NCI-H146 (cell line): ENCODE measurements at places on chromosomes 6 and 20.

- DNase-seq = no peak
These were observed 137.8 kb downstream of the CENPW start for GRCh38 chr6:126477678-126478077.

DNA sequence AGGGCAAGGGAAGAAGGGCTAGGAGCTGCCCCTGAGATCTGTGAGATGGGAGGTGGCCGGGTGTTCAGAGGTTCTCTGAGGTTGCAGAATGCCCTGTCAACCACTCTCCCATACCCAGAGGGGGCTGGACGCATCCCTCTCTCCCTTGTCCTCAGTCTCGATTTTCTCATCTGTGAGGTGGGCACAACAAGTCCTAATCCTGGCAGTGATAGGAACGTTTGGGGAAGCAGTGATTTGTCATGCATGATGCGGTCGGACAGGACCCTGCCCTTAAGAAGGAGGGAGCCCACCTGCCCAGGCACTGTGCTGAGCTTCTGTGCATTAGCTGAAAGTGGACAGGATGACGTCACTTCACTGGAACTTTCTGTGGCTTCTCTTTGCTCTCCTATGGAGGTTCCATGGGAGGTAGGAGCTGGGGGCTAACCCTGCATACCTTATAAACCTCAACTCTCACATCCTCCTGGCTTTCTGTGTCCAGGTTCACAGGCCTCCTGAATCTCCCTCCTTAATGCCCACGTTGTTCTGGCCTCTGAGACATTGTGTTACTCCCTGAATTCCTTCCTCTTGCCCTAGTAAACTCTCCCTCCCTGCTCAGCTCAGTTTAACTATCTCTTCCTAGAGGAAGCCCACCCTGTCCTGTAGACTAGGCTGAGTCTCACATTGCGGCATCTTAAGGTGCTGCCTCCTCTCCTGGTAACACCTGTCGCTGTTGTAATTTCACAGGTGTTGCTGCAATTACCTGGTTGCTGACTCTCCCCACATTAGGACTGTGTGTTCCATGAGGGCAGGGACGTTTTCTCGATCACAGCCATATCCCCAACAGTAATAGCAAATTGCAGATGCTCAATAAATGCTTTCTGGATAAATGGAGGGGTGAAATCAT lies 30.1 kb upstream of the CSNK2A1 start:
- DNase-seq = peak; percentile 18

GRCh38 chr6:127446356-127446755 lies 12.8 kb downstream of the KIAA0408 start:
- DNase-seq = no peak

- no peak for DNase-seq
These were observed 22.2 kb downstream of the CHMP4B start for GRCh38 chr20:33833333-33833732.

- DNase-seq = no peak
These were observed 311.9 kb upstream of the PRDM1 start for GRCh38 chr6:105774247-105774646.

DNA sequence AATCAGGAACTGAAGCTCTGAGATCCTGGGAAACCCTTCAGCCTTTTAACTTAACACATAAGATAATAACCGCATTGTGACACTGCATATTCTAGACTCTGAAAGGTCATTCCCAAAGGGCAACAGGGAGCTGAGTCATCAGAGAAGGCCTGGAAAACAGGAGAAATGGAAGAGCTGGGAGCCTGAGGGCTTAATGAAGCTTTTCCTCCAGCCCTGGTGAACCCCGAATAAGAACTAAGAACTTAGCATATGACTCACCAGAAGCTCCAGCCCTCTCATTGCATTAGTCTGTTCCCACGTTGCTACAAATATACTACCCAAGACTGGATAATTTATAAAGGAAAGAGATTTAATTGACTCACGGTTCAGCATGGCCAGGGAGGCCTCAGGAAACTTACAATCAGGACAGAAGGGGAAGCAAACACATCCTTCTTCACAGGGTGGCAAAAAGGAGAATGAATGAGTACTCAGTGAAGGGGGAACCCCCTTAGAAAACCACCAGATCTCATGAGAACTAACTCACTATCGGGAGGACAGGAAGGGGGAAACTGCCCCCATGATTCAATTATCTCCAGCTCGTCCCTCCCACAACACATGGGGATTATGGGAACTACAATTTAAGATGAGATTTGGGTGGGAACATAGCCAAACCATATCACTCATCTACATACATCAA lies 648.5 kb downstream of the TFAP2A start:
- DNase-seq = no peak

DNA sequence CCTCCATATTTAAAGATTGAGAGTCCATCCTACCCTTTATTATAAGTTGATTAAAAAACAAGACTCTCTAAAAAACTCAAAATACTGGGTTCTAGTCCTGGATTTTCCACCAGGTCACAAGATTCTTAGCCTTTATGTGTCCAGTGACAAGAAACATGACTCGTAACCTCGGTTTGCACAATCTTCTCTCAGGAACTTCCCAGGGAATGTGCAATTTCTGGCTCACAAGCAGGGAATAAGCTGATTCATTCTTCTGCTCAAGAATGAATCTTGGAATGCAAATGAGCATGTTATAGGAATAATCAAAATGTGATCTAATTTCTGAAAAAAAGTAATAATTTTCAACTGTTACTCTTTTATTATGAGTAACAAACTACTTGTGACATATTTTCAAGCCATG lies 45.1 kb downstream of the OGFRL1 start:
- DNase-seq = no peak

DNA sequence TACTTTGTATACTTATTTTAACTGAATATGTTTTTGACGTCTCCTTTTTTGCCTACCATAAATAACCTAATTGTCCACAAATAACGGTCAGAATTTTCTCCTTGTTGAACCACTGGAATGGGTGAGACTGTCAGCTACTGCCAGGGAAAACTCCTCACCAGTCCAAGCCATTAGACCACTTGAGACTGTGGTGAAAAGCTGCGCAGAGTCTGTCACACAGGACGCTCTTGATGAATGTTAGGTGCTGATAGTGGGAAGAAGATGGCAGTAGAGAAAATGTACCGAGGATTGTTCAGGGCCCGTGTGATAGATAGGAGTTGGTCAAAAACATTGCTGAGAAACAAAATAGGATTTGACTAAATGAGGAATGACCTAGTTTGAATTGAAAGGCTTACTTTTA lies 75.6 kb upstream of the KIF25 start:
- DNase-seq = no peak

GRCh38 chr20:8851446-8851845 lies 217.4 kb upstream of the PLCB4 start:
- no peak for DNase-seq

DNA sequence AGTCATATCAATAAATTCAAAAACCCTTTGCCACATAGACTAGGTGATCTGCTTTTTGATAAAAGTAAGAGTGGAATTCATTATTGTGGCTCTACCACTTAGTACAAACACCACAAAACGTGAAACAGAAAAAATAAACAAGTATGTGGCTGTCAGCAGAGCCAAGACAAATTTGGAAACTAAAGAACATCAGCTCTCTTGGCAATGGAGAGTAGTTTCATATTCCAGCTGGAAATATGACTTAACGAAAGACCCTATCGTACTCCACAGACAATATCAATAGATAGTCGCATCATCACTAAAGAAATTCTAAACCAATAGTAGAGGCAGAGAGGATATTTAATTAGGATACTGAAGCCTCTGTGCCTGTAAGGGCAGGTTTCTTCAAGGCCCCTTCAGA lies 20.8 kb downstream of the TBX18 start:
- DNase-seq = no peak

DNA sequence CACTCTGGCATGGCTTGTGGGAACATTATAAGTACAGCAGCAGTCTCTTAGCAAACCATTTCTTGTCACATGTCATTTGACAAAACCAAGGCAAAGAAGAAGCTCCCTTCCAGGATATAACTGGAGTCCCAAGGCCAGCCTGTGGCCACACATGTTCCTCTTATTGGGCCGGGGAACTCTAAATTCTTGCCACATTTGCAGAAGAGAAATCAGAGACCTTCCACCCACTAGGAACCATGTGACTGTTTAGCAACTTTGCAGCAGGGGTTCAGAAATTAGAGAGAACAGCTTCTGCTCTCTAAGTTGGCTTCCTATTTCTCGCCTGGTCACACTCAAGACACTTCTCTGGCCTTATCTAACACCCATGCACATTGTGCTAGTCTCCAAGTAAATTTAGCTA lies 20.4 kb upstream of the MEP1A start:
- no peak for DNase-seq

GRCh38 chr20:21103582-21104465 lies 2.3 kb downstream of the LINC00237 start:
- no peak for DNase-seq

GRCh38 chr20:1664911-1665310 lies 7.3 kb upstream of the SIRPG start:
- no peak for DNase-seq

DNA sequence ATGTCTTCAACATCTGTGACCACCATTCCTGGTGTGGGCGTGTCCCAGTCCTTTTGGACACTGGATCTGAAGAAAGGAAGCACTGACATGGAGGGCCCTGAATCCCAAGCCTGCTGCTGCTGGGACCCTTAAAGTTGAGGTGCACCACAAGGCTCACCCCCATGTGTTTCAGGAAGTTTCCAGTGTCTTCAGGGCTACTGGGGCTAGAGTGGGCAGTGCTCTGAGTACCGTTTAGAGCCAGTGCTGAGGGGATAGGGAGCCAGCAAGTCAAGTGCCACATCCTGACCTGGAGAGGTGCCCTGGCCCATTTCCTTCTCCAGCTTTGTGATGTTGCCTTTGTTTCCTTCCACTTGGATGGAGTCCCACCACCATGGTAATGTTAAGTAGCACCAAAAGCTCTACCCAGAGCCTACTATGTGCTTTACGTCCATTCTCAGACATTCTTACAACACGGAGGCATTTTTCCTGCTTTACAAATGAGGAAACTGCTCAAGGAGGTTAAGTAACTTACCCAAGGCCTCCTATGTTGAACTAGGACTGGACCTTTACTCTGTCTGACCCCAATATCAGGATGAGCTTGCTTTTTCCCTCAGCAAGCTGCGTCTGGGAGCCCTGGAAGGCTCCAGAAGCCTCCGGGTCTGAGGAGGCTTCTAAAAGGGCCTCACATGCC lies 552 bp upstream of the DEF6 start:
- no peak for DNase-seq

- no peak for DNase-seq
These were observed 37.8 kb downstream of the RAB44 start for GRCh38 chr6:36735110-36736071.

DNA sequence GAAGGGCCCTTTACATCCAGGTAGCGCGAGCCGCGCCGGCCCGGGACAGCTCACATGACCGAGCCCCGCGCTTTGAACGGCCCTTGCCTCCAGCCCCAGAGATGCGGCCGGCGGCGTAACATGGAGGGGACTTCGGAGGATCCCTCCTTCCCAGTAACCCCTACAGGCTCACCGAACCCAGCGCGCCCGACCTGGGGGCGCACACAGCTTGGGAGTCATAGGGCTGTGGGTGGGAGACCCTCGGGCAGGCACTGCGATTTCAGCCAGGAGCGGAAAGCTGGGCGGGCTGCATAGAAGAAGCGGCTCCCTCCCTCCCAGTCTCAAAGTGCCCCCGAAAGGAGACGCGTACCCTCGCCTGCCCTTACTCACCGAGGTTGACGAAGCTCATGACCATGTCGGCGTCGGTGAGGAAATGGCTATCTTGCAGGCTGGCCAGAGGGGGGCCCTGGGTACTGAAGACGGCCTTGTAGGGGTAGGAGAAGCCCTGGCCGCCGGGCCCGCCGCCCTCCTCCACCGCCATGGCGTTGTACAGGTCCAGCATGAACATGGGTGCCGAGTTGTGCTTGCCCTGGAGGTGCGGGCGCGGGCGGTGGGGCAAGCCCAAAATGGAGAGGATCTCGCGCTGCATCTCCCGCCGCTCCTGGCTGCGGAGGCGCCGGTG lies 975 bp downstream of the BMP7 start:
- DNase-seq = no peak

DNA sequence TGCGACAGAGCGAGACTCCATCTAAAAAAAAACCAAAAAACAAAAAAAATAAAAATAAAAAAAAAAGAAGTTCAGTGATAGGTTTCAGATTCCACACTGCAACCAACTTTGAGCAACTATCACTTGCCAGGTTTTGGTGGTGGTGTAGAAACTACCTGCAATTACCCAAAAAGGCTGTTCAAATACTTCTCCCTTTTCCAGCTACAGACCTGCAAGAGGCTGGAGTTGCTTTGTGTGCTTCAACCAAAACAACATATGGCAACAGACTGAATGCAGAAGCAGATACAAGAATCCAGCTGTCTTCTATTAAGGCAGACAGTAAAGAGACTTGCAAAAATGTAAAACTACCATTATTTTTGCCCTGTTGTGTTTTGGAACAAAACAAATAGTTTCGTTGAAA lies 9.3 kb upstream of the BCAS1 start:
- no peak for DNase-seq

DNA sequence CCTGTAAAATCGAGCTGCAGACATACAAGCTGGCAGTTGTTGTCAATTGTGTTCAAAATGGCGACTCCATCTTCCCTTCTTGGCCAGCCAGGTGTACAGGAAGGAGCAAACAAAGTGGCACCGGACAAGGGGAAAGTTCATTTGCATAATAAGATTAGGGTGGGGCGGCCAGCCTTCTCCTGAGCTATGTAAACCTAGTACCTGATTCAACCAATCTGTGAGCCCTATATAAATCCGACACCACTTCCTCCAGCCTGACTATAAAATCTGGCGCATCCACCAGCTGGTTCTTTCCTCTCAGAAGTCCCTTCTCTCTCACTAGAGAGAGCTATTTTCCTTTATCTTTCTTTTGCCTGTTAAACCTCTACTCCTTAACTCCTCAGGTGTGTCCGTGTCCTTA lies 8.1 kb upstream of the HBS1L start:
- DNase-seq = peak; percentile 64

DNA sequence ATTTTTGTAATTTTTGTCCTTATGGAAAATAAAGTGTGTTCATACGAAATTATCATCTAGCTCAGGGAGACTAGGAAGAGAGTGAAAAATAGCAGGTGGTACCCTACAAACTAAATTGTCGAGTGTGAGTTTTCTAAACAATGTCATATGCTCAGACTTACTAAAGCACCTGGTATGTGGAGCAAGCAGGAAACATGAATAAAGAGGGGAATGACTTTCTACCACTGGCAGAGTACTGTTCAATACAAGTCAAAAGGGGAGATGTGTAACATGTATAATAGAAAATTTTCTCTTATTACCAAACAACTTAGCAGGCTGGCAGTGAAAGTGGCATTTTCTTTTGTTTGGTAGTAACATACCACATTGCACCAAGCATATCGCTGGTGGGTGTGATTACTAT lies 36.1 kb downstream of the CTNNBL1 start:
- DNase-seq = no peak

- no peak for DNase-seq
These were observed 180.6 kb downstream of the TFAP2C start for GRCh38 chr20:56809668-56810067.
